ENCODE measurements at places on chromosomes 2 and 18.

DNA sequence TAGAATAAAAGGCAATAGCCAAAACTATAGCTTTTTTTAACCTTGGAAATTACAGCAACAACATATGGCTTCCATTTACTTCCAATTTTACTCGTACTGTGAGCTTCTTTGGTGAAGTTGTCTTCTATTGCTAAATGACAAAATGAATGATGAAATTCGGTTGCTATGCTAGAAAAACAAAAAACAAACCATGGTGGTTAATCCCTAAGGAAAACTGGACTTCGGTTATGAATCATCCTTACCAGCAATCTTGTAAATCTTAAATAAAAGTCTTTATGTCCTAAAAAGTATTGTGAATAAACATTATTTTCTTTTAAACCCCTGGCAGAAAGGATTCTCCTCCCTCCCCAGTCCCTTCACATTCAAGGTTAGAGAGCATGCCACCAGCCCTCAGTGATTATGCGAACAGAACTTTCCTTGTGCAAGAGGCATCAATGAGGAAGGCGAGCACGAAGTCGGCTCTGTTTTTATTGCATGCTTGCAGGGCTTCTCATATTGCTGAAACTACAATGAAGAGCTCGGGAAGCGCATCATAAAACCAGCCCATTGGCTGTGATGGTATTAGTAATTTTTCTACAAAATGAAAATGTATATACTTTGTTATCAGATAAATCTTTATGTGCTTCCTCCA, 62.9 kb downstream of the ZNF521 start:
- DNase-seq, result no peak

GRCh38 chr2:190881084-190881597, 520 bp downstream of the GLS start:
- no peak for DNase-seq

DNA sequence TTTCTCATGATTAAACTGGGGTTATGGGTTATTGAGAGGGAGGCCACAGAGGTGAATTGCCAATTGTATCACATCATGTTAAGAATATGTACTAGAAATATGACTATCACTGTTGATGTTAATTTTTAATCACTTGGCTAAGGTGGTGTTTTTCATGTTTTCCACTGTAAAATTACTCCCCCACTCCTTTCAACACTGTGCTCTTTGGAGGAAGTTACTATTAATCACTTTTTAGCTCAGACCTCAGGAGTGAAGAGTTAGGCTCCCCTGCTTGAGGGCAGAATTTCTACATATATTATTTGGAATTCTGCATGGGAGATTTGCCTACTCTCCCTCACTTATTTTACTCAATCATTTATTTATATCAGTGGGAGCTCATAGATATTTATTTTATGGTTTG, 76.0 kb upstream of the OSR1 start:
- no peak for DNase-seq

DNA sequence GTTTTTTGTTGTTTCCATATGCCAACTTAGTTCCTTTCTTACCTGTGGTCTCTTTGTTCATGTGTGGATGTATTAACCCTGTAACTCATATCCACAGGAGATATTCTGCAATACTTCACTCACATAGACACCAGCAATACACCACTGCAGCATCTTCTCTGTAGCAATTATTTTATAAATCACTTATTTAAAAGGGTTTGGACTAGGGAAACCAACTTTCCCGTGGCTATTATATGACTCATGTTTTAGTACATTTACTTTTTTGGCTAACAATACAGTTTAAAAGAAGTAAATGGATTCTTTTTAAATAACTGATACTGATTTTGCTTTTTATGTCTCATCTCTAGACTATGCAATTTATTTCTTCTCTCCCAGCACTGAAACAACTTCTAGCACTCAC, 488.9 kb downstream of the MBD2 start:
- no peak for DNase-seq

GRCh38 chr2:54944724-54945326, 105.4 kb downstream of the RTN4 start:
- DNase-seq, result no peak

DNA sequence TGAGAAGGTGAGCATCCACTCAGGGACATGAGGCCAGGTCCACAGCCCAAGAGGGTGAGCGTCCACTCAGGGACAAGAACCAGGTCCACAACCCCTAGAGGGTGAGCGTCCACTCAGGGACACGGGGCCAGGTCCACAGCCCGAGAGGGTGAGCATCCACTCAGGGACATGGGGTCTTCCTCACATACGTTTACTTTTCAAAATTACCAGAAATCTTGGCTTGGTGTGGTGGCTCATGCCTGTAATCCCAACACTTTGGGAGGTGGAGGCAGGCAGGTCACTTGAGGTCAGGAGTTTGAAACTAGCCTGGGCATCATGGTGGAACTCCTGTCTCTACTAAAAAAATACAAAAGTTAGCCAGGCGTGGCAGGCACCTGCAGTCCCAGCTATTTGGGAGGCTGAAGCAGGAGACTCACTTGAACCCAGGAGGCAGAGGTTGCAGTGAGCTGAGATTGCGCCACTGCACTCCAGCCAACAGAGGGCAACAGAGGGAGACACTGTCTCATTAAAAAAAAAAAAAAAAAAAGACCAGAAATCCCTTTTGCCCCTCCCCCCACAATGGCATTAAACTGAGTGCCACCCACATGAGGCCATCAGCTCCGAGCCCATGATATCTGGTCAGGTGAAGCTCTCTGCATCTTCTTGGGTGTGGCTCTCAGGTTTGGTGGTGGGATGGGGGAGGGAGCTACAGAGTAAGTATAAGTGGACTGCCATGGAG, 9.0 kb upstream of the MBP start:
- no peak for DNase-seq

GRCh38 chr2:71449343-71449742, 4.0 kb upstream of the DYSF start:
- no peak for DNase-seq

DNA sequence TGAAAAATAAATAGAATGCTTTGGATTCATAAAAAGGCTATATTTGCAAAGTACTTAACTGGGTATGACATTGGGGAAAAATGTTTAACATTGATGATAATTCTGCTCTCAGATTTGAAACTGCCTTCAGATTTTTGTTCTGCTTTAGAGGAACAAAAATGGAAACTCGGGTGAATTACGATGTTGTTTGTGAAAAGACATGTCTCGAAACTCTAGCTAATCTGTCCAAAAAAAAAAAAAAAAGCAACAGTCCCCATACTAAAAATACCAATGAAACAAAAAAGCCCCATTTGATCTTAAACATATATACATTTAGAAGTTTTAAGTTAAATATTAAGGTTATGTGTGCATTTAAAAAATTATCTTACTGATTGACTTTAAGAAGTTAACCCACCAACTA, 3.0 kb downstream of the ZDBF2 start:
- DNase-seq, result no peak

DNA sequence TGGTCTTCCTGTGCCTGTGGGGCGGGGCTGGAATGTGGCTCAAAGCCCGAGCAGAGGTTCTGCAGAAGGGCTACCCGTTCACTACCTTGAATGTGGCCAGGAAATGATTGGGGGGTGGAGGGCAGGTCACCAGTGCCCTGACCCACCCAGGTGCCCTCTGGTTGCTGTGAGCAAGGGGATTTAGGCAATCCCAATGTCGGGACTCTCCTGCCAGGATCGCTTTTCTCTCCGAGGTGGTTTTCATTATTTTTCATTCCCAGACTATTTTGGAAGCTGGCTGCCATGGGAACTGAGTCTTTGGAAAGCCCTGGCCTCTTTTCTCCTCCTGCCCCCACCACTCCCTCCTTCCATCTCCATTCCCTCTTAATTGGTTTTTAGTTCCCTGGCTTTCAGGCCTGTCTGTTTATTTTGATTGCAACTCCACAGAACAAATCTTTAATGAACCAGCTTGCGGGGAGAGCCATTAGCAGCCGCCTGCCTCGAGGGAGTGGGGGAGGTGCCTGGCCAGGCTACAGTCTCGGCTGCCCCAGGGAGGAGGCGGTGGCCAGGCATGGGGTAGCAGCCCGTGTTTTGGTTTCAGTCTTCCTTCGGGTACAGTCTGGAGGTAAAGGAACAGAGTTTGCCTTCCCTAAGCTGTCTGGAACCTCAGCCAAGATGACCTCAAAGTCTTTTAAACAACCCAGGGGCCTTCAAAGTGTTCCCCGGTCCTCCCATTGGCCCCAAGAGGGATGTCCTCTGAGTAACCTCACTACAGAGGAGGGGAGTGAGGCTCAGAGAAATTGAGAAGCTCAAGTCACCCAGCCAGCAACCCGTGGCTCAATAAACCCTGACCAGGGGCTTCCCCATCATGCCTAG, 114.4 kb upstream of the HAAO start:
- no peak for DNase-seq

DNA sequence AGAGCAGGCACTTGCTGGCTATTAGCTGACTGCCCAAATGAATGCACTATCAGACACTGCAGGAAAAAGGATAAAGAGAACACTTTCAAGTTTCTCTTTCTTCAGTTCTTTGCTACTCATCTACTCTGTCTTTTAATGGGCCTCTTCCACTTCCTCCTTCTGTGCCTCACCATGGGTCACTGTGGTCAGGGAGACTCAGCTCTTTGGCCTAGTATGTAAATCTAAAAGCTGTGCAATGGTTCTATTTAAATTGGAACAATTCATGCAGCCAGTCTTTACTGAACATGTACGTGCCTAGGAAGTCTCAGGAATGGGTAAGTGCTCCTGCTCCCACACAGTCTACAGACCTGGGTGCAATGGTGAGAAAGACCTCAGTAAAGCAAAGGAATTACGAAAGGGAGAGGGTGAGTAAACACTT, 79.1 kb upstream of the DNMT3A start:
- no peak for DNase-seq

- DNase-seq, result no peak
Observed at GRCh38 chr2:20666005-20666303, 990 bp upstream of the GDF7 start.

DNA sequence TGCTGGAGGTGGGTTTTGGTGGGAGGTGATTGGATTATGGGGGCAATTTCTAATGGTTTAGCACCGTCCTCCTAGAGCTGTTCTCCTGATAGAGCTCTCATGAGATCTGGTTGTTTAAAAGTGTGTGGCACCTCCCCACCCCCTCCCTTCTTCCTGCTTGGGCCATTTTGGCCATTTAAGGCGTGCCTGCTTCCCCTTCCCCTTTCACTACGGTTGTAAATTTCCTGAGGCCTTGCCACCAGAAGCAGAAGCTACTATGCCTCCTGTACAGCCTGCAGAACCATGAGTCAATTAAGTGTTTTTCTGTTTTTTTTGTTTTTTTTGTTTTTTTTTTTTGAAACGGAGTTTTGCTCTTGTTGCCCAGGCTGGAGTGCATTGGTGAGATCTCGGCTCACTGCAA, 335.7 kb upstream of the HS6ST1 start:
- DNase-seq, result no peak

GRCh38 chr2:22481486-22482259, 903.3 kb upstream of the KLHL29 start:
- DNase-seq, result no peak

DNA sequence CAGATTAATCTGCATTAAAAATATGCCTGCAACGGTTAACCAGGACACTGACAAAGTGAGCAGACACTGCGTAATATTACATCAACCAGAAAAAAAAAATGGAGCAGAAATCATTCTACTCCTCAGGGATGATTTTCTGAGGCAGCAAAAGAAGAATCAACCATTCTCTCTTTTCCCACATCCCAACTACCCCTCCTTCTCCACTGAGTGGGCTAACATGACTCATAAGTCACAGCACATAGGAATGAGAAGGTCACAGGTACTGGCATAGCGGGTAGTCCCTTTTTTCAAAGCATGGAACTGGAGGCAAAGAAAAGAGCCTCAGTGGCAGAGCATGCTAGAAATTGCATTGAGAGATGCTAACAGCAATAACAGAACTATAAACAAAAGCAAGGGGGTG, 54.3 kb upstream of the TSPYL6 start:
- DNase-seq, result no peak

DNA sequence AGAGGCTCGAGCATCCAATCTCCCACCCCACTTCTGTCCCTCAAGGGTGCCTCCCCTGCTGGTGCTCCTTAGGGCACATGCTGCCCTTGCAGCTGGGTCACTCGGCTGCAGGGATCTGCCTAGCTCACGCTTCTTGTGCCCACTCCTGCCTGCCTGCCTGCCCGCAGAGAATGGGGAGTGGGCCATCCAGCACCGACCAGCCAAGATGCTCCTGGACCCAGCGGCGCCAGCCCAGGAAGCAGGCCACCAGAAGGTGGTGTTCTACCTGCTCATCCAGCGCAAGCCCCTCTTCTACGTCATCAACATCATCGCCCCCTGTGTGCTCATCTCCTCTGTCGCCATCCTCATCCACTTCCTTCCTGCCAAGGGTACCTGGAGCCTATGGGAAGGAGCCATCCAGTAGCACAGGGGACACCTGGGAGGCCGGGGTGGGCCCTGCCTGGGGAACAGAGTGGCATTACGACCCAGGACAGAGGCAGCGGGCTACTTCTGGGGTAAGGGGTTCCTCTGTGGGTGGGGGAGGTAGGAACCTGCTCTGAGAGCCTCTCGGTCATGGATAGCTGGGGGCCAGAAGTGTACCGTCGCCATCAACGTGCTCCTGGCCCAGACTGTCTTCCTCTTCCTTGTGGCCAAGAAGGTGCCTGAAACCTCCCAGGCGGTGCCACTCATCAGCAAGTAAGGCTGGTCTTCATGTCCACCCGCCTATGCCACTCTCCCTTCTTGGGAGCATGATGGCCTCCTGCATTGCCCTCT, 3.4 kb downstream of the CHRNG start:
- DNase-seq, result no peak

GRCh38 chr2:231388725-231389346, 6.7 kb upstream of the B3GNT7 start:
- DNase-seq, result no peak

DNA sequence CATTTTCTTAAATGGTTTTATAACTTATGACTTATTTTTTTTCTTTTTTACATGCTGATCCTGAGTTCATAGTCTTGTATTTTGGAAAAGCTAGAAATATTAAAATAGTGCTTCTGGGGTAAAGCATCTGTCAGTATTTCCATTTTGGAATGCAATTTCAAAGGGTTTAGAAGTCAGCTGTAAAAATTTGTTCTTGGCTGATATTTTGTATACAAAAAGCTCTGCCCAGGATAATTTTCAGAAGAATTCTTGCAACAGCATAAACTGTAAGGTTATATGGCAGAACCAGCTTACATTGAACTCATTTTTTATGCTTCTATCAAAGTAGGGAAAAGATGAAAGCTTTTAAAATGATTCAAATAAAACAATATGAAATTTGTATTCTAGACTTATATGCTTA, 97.4 kb downstream of the DIS3L2 start:
- no peak for DNase-seq

- no peak for DNase-seq
Observed at GRCh38 chr2:922185-922584, 28.5 kb upstream of the SNTG2 start.

- DNase-seq, result no peak
Observed at GRCh38 chr18:36323421-36323820, 25.9 kb downstream of the FHOD3 start.

DNA sequence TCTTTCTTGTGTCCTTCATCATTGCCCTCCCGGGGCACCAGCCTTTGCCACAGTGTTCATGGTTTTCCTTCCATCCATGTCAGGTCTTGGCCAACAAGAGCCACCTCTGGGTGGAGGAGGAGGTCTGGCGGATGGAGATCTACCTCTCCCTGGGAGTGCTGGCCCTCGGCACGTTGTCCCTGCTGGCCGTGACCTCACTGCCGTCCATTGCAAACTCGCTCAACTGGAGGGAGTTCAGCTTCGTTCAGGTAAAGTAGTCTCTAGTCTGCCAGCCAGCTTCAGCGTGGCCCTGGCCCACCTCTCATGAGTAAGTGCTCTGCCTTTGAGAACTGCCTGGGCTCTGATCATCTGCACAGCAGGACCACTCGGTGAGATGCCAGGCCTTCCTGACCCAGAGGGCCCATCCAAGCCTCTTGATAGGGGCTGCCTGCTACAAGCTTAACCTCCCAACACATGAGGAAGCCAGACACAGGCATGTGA, 31.0 kb downstream of the STEAP3 start:
- no peak for DNase-seq

GRCh38 chr18:46916551-46917107, 678 bp downstream of the PIAS2 start:
- DNase-seq, result peak; percentile 10

All from stimulated activated CD8-positive, alpha-beta memory T cell treated with anti-CD3 and anti-CD28 coated beads, Interleukin-4, amount 100 ng/mL, for 1 hour (primary cell).